ENCODE measurements at places on chromosomes 7 and 10.

DNA sequence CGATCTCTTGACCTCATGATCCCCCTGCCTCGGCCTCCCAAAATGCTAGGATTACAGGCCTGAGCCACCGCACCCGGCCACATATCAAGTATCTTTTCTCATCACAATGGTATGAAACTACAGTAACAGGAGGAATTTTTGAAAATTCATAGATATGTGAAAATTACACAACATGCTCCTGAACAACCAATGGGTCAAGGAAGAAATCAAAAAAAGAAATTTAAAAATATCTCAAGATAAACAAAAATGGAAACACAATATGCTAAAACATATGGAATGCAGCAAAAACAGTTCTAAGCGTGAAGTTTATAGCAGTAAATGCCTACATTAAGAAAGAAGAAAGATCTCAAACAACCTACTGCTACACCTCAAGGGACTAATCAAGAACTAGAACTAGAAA, 59.8 kb upstream of the ADAM12 start:
- no peak for DNase-seq

- no peak for DNase-seq
These were observed 124.2 kb upstream of the PCGF5 start for GRCh38 chr10:91096274-91096673.

DNA sequence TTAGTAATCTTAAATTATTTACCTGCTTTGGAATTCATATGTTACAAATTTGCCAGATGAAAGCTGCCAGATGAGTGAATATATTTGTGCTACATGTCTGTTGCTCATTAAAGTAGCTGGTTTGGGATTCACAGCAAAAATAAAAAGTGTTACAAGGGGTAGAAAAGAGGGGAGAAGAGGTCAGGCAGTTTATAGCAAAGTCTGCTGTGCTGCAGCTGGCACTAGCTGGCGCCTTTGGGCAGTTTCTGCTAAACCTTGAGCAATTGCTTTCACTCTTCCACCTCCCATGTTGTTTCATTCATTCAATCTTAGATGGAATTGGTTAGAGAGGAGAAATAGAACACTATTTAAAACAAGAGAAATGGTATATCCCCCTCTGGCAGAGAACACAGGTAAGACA, 404.1 kb upstream of the LRGUK start:
- no peak for DNase-seq

- peak; percentile 34 for DNase-seq
These were observed at the start of gene ANKRD2 for GRCh38 chr10:97572214-97572989. Gene ANKRD2, plus strand, starts transcription at chr10:97572779. Its CDS starts 10 bp downstream, at chr10:97572789.

GRCh38 chr7:47724335-47724982, 142.5 kb upstream of the TNS3 start:
- no peak for DNase-seq

- DNase-seq = no peak
These were observed 45.2 kb downstream of the PCLO start for GRCh38 chr7:83117466-83117865.

- DNase-seq = no peak
These were observed at the start of gene TNS3 for GRCh38 chr7:47581804-47582763. Gene TNS3, minus strand, starts transcription at chr7:47582111. Its CDS starts 142,475 bp downstream, at chr7:47439636.

DNA sequence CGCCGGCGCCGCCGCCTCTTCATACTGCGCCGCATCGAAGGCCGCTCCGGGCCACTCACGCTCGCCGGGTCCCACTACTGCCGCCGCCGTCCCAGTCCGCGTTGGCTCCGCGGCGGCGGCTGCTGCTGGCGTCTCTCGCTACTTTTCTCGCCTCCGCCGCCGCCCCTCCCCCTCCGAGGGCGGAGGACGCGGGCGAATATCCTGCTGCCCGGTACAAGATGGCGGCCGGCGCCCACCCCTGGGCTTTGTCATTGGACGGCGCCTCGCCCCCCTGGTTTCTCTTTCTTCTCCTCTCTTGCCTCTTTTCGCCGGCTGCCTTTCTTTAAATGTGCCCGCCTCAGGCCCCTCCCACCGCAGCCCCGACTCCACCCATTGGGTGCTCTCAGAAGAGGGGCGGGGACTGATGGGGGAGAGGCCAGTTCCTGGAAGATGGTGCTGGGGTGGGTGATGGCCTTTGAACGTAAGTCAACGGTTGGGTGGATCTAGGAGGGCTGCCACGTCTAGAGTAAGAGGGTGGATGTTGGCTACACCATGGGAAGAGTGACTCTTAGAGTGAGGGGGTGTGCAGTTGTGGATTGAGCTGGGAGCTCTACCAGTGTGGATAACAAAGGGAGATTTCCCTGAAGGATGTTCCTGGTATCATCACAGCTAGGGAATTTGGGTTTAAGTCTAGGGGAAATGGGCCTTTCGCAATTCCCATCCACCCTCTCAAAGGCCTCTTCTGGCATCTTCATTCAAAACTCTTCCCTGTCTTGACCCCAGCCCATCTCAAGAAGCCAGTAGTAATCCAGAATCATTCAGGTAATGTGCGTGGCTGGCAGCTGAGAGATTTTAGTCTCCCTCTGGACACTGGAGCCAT, at the start of gene CCDC71L:
Gene CCDC71L, minus strand, starts transcription at position 297 of the 859 bp plus-strand sequence. Its CDS starts 262 bp downstream, at position 35.
- peak; percentile 98 for DNase-seq

- DNase-seq = no peak
These were observed 32.8 kb downstream of the CAMK1D start for GRCh38 chr10:12382157-12382548.

- no peak for DNase-seq
These were observed 2.5 kb downstream of the SAP25 start for GRCh38 chr7:100570954-100571828.

DNA sequence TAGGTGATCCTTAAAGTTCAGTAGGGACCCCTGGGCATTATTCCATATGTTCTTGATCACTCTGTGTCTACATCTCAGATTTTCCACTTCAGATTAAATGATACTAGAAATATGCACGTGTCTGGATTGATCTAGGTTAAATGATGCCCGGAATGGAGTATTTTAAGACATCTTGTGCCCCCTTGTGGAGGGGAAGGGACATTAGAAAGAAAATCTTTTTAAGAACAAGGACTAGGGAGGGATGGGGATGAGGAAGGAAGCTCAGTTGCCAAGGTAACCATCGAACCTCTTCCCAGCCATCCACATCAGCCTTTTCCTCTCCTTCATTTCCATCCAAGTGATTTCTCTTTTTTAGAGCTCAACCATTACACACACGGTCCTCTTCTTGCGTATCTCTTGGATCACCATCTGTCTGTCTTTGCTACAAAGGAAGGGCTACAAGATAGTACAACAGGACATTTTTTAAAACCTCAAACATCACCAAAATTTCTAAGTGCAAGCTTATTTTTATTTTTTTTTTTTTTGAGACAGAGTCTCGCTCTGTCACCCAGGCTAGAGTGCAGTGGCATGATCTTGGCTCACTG, 40.5 kb downstream of the PRSS2 start:
- DNase-seq = peak; percentile 64

DNA sequence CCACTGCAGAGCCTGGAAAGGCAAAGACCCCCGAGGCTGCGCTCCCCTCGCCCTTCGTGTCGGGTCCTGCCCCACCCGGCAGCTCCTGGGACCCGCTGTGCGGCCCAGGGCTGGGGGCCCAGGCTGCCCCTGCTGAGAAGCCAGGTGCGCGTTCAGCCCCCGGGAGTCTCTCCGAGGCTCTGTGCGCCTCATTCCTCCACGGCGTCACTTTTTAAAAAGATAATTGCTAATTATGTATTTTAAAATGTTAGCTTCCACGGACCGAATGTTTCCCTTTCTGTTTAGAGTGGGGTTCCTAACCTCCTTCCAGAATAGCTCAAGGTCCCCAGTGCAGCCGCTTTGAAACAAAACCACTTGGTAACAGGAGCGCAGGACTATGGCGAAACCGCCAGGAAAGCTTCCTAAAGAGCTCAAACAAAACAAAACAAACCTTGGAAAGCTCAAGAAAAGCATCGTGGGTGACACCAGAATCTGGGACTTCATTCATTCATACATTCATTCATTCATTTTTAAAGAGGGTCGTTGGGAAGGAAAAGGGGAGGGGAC, 45.6 kb downstream of the PDIA4 start:
- no peak for DNase-seq

- DNase-seq = no peak
These were observed 213.5 kb downstream of the PTPRN2 start for GRCh38 chr7:158374146-158374545.
